ENCODE measurements at places on chromosomes 12 and 14.

DNA sequence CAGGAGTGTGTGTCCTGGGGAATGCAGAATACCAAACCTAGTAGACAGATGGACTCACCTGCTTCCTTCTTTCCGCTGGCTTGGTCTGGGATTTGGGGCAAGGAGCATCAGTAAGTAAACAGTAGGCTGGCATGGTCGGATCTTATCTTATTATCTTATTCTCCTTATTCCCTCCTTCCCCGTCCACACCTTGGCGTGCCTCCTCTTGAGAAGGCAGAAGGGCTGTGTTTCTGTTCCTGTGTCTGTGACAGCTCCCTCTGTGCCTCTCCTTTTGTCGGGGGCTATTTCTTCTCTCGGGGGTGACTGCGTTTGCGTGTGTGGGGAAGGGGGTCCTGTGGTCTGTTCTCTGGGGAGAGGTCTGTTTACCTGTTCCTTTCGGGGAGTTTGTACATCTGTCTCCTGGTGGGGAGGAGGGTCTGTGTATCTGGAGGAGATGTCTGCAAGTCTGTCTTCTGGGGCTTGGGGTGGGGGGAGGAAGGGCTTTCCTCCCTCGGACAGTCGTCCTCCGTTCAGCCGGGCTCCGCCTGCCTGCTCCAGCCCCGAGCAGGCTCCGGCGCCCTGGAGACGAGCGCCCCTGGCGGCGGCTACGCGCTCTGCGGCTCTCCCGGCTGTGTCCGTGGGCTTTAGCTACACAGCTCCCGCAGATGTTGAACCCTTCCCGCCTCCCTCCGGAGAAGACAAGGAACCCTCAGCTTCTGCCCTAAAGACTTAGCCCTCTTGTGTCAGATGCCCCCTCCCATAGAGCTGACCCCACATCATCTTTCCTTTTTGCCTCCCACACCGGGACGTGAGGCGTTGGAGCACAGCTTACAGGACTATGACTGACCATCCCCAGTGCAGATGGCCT is 4.4 kb downstream of the KRT86 start:
- DNase-seq: peak; percentile 46

DNA sequence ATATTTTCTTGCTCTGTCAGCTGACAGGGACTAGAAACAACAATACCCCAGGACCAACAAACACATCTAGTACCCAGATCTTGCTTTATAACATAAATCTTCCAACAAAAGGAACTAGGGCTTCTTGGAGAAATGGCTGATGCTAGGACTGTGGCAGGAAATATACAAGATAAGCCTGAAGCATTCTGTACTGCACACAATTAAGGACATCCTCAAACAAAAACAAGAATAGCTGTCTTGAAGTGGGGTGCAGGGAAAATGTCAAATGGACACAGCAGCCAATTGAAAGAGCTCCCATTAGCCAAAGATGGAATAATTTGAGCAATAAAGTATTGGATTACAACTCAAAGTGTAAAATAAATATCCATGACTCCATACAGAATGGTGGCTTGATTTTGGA is 50.0 kb downstream of the LGMN start:
- no peak for DNase-seq

- no peak for DNase-seq
Measured at GRCh38 chr12:12745576-12746211, 28.5 kb downstream of the CDKN1B start.

DNA sequence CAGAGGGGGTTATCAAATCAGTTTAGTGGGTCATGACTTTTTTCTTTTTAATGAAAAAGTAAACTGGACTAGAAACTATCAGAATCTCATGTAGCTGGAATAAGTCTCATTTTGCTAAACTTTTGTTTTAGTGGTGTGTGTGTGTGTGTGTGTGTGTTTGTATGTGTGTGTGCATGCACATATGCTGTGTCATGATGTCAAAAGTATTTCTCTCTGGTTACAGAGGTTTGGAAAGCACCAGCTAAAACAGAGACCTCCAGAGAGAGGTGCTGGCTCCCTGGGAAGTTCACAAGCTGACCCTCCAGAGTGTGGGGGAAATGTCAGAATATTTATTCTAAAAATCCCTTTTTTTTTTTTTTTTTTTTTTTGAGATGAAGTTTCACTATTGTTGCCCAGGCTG is 114.7 kb downstream of the LGMN start:
- no peak for DNase-seq

- DNase-seq: no peak
Measured at GRCh38 chr14:83173687-83174086, 1640.0 kb upstream of the SEL1L start.

DNA sequence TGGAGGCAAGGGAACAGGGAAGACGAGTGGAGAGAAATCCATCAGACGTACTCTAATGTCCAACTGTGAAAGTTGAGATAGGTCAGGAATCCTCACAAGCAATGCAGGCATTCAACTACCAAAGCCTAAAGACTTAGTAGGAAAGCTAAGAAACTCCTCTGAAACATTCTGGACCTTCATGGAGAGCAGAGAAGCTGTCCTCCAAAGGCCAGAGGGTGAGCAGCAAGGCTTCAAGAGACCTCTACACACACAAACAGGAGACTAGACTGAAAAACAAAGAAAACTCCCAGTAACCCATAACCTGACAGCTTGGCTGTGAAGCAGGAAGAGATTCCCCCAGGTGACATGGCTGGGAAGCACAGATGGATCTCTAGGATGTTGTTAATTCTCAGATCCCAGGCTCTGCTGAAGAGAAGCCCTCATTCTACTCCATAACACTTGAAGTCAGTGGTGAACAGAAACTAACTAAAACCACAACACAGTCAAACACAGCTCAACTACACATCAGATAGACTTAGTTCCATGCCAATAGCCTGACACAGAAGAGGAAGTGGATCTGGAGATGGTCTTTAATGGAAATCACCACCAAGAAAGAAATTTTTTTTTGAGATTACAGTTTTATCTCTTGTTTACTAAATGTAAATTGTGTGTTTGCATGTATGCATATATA is 23.2 kb upstream of the LYZ start:
- DNase-seq: no peak

DNA sequence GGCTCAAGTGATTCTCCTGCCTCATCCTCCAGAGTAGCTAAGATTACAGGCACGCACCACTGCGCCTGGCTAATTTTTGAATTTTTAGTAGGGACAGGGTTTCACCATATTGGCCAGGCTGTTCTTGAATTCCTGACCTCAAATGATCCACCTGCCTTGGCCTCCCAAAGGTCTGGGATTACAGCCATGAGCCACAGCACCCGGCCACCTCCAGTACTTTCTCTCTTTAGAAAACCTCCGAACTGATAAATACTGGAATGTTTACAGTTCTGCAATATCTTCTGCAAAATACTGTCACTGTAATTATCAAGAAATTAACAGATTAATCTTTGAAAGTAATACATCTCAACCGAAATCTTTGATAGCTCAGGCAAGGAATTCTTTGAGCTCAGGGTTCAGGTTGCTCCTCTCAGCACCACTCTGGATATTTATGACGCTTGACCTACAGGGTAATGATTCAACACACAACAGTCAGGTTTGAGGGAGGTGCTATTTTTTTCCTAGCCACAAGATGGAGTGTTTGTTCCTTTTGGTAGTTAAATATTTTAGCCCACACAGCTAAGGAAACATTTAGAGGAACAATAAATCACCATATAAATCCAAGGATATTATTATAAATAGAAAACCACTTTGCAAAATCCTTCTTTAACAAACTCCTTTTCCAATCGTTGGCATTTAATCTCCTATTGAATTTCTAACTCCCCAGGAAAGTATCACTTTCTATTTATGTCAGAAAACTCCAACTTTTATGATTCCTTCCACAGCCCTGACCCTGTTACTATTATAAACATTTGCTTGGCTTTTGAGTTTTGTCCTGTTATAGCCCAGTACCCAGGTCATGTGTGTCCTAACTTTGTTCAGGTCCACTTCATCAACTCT is 48.6 kb upstream of the GTF2A1 start:
- no peak for DNase-seq

DNA sequence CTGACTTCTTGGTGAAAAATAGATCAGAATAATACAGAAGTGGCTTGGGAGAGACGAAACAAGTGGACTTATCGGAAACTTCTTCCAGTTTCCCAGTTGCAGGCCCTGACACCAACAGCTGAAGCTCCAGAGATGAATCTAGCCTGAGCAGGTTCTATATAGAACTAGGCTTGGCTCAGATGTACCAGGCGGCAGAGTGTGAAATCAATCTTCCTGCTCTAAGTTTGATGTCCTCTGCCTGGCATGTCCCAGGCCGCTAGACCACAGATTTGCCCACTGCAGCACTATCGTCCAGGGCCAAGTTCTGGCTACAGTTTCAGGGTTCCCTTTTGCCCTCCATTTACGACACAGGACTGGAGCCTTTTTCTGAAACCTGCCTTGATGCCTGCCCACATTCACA is 91.3 kb upstream of the PLEKHA5 start:
- DNase-seq: no peak

DNA sequence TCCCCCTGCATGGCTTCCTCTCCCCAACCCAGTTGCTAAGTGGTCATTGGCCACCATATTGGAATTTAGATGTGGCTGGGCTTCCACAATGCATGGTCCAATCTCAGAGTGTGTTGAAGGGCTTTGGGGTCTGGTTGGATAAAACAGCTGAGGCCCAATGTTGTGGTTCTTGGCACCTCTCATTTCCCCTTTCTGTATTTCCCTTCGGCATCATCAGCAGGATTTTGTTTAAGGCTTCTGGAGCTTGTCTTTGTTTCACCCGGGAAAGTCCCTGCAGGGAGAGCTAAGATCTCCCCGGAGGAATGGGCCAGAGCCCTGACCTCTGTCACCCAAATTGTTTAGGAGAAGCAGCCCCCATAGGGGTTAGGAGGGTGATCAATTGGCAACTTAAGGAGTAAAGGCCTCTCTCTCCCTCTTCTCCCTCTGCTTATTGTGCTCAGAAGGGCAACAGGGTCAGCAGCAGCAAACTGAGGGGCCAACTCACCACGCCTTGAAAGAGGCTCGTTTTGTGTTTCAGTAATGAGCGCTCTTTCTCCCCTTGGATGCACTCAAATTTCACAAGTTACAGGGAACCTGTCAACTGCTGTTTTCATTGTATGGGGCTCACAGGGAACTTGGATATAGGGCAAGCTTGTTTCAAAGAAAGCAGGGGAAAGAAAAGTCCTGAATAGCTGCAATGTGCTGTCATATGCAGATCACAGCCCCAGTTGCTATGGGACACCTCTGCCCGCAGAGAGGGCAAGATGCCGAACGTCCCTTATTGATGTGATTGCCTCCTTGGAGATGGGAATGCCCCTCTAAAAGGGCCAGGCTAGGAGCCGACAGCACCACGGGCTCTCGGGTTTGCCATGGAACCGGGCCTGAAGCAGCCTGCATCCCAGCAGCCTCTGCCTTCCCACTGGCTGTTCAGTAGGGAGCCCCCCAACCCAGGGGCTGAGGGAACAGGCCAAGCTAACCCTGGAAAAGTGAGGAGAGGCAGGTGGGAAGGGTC is 223.7 kb downstream of the ZFP36L1 start:
- no peak for DNase-seq

DNA sequence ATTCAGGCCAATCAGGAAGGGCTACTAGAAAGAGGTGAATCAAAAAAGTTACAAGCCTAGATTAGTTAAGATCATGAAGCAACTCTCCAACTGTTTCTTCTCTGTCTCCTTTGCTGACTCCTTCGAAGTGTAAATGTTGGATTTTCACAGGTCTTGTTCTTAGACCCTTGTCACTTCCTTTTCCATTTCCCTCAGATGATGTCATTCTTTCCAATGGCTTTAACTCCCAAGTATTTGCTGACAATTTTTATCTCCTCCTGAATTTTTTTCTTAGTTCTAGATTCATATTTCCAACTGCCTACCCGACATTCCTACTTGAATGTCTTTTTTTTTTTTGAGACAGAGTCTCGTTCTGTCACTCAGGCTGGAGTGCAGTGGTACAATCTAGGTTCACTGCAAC is 10.8 kb downstream of the GAS2L3 start:
- no peak for DNase-seq

DNA sequence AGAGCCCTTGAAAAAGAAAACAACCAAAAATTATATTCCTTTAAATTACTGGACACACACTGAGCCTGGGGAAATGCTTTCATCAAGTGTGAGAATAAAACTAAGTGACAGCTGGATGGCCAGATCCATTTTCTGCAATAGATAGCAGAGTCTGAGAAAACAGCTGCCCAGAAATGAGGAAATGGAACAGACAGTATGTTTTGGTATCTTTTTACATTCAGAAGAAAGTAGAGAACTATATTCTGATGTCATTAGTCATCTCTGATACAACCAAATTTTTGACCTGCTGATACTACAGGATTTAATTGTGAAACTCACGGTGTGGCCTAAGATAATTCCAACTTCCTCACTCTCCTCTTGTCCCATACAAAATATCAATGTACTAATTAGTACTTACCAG is 78.2 kb downstream of the HMGA2 start:
- no peak for DNase-seq

DNA sequence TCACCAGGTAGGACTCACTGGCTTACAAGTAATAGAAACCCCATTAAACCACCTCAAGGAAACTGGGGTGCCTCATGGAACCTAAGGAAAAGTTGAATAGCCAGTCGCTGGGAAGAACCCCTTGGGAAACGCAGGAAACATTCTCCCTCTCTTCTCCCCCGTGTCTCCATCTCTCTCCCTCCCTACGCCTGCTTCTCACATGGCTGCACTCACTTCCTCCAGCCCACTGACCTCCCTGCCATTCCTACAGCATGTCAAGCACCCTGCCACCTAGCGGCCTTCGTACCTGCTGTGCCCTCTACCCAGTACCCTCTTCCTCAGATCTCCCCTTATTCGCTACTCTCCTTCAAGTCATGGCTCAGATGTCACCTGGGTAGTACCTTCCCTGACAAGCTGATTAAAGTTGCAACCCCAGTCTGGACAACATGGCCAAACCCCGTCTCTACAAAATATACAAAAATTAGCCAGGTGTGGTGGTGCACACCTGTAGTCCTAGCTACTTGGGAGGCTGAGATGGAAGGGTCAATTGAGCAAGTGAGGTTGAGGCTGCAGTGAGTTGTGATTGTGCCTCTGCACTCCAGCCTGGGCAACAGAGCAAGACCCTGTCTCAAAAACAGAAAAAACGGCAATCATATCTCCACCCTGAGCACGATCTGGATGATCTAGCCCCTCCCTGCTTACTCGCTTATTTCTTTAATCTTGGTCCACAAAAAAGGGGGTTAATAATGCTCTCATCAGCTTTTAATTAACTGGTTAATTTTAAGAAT is 6.4 kb upstream of the DTX1 start:
- no peak for DNase-seq

DNA sequence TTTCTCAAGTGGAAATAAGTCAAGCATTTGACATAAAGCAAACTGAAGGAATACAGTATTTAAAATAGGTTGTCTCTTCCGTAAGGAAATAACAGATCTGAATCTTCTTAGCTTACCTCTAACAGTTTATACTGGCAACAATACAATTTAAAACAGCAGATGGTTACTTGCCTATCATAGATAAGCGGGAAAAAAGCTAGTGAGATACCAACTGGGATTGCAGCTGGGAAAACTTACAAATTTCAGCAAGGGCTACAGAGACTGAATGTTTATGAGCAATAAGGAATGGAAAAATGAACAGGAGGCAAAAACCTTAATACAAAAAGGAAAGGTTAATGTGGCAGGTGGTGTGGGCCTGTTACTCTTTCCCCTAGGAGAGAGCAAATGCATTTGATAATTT is 220.0 kb downstream of the RASSF9 start:
- no peak for DNase-seq
